Activated T-cell treated with anti-CD3 and anti-CD28 coated beads, Interleukin-2, amount 50 U/mL, for 72 hours (primary cell): ENCODE measurements at places on chromosomes 7 and 10.

GRCh38 chr7:22781230-22781711 lies 41.4 kb downstream of the TOMM7 start:
- H3K36me3 ChIP-seq, result no peaks in the 10 kb centered on the region
- no peak overlapping the region for H3K27ac ChIP-seq
- no peak for DNase-seq
- peaks cover 12% of the 10 kb centered on the region for H3K27me3 ChIP-seq

DNA sequence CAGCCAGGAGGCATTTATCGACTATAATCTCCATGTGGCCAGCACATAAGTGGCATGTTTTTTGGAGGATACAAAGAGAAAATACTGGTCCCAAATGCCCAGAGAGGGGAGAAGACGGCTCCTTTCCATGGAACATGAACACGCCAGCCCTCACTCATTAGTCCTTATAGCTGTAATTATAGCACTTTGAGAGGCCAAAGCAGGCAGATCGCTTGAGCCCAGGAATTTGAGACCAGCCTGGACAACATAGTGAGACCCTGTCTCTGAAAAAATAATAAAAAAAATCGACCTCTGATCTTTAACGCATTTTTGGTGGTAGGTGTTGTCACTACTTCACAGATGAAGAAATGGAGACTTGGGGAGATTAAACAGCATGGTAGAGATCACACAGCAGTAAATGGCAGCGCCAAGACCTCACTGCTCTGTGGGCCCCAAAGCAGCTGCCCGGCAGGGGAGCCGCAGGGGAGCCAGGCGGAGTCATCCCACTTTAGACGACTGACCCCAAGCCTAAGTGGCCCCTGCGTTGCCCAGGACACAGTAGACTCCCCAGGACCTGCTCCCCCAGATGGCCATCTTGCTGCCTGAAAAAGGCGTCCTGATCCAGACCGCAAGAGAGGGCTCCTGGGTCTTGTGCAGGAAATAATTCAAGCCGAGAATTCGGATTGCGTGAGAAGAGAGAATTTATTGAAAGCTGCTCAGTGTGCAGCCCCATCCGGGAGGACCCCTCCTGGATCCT lies 21.2 kb upstream of the PRKAG2 start:
- H3K36me3 ChIP-seq, result no peaks in the 10 kb centered on the region
- H3K27ac ChIP-seq, result no peak overlapping the region
- no peak for DNase-seq
- H3K4me1 ChIP-seq, result no peaks in the 10 kb centered on the region

DNA sequence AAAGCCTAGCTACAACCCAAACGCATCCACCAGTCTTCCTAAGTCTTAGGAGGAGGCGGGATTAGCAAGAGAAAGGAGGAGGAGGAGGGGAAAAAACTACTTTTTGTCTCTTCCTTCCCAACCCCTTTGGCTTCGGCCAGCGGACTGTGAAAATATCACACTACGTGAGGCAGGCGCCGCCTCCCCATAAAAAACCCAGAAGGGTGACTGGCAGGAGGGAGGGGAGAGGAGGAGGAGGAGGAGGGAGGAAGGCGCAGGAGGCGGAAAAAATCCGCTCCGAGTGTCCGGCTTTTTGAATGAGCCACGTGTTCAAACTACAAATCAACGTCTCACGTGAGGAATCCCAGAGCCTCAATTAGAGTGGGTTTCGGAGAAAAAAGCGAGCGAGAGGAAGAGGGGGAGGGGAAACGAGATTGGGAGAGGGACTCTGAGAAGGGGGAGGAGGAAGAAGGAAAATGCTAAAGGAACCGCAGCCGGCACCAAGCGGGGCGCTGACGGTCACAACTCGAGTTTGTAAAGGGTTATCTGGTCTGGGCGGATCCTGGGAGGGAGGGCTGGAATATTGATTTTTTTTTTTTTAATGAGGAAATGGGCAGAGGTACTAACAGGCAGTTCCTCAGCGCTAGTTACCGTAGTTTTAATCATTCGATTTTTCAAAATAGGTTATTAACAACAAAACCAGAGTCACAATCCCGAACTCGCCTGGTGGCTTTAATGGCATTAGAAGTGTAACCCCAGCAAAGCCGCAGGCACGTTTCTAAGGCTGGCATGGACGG lies at the start of gene IGF2BP3:
Gene IGF2BP3, minus strand, starts transcription at position 162 of the 776 bp plus-strand sequence. CDS start 381 bp downstream, outside the sequence.
- peaks cover 51% of the 10 kb centered on the region for H3K4me1 ChIP-seq
- peak within 1 kb of the TSS; percentile 98 for H3K4me3 ChIP-seq
- peaks cover 77% of the 10 kb centered on the region for H3K27me3 ChIP-seq

DNA sequence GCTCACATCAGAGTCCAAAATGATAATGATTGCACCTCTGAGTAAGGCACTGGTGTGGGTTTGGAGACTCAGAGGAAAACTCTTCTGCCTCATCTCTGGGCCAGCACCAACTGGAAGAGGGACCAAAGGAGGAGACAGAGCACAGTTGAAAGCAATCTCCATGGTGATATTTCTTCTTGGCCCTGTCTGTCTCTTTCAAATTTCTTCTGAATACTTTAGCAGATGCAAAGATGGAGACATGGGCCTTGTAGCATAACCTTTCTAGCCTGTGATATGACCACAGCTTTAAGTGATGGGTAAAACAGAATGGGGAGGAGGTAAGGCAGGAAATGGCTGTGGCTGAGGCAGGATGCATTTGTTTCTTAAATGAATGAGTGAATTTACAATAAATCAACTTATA lies 12.2 kb upstream of the GIMAP7 start:
- peak; percentile 43 for DNase-seq
- H3K36me3 ChIP-seq, result peaks cover 18% of the 10 kb centered on the region
- H3K27me3 ChIP-seq, result no peaks in the 10 kb centered on the region
- peaks cover 69% of the 10 kb centered on the region for H3K4me1 ChIP-seq

GRCh38 chr7:25562673-25563182 lies 334.4 kb upstream of the NPVF start:
- H3K27ac ChIP-seq, result no peak overlapping the region
- no peaks in the 10 kb centered on the region for H3K36me3 ChIP-seq
- no peaks in the 10 kb centered on the region for H3K27me3 ChIP-seq
- H3K4me3 ChIP-seq, result no peak overlapping the region
- no peak for DNase-seq
- H3K4me1 ChIP-seq, result peaks cover under 1% of the 10 kb centered on the region

DNA sequence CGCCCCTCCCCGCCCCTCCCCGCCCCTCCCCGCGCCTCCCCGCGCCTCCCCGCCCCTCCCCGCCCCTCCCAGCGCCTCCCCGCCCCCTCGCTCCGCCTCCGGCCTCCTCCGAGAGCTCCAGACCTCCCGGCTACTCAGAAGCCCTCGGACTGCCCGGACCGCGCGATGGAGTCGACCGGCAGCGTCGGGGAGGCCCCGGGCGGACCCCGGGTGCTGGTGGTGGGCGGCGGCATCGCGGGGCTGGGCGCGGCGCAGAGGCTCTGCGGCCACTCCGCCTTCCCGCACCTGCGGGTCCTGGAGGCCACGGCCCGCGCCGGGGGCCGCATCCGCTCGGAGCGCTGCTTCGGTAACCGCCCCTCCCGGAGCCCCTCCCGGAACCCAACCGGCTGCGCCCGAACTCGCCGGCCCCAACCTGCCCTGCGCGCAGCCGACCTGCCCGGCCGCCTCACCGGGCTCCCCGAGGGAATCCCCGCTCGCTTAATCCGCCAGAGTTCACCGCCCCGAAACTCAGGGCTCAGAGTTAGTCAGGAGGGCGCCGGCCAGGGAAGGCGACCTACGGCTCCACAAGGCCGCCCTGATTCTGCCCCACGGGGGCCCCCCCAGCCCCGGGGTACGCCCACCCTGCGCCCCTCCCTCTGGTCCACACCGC lies at the start of gene PAOX:
Gene PAOX, plus strand, starts transcription at position 111 of the 649 bp plus-strand sequence. Its CDS starts 55 bp downstream, at position 166.
- H3K36me3 ChIP-seq, result no peaks in the 10 kb centered on the region
- H3K4me1 ChIP-seq, result no peaks in the 10 kb centered on the region
- H3K27me3 ChIP-seq, result no peaks in the 10 kb centered on the region
- H3K4me3 ChIP-seq, result peak within 1 kb of the TSS; percentile 81
- DNase-seq, result peak; percentile 77
- no peak within 1 kb of the TSS for H3K27ac ChIP-seq

DNA sequence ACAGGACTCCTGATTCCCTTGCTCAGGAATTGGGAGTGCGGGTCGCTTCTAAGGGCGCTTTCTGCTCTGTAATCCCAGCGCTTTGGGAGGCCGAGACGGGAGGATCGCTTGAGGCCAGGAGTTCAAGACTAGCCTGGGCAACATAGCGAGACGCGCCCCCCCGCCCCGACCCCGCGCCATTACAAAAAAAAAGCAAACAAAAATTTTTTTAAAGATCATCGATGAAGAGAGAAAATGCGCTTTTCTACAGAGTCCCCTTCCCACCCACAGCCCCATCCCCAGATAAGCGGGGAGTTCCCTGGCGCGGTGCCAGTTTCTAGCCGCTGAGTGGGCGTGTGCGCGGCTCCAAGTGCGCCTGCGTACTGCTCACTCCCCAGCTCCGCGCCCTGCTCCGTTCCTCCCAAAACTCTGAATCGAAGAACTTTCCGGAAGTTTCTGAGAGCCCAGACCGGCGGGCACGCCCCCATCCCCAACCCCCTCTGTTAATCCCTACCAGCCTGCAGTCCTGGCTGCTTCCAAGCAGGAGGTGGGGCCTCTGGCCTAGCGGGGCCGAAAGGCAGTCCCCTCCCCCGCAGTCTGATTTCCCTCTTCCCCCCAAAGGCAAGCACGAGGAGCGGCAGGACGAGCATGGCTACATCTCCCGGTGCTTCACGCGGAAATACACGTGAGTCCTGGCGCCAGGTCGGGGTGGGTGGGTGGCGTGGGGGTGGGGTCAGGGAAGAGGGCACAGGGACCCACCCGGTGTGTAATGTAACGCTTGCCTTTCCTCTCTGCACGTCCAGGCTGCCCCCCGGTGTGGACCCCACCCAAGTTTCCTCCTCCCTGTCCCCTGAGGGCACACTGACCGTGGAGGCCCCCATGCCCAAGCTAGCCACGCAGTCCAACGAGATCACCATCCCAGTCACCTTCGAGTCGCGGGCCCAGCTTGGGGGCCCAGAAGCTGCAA lies 1.0 kb downstream of the HSPB1 start:
- peak overlapping the region; percentile 87 for H3K27ac ChIP-seq
- peaks cover 2% of the 10 kb centered on the region for H3K36me3 ChIP-seq
- peaks cover 23% of the 10 kb centered on the region for H3K4me1 ChIP-seq
- peaks cover 6% of the 10 kb centered on the region for H3K27me3 ChIP-seq
- peak overlapping the region; percentile 90 for H3K4me3 ChIP-seq
- peak; percentile 76 for DNase-seq

DNA sequence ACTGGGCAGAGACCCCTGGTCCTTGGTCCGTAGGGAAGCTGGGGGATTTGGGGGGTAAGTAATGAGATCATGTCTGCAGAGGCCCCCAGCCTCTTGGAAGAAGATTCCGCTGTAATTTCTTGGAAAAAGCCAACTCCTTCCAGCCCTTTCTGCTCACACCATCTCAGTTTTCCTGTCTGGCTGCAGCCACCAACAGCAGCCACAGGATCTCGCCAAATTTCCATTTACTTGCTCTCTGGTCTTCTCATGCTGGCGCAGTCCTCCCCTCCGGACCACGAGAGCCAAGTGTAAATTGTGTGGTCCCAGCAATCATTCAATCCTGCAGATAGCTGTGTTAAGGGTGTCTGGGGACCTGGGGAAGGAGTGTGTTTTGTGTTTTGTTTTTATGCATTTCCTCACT lies 49.6 kb downstream of the ASB13 start:
- no peaks in the 10 kb centered on the region for H3K27me3 ChIP-seq
- no peaks in the 10 kb centered on the region for H3K4me1 ChIP-seq
- no peaks in the 10 kb centered on the region for H3K36me3 ChIP-seq
- no peak overlapping the region for H3K27ac ChIP-seq

- no peaks in the 10 kb centered on the region for H3K27me3 ChIP-seq
- H3K27ac ChIP-seq, result no peak overlapping the region
- no peaks in the 10 kb centered on the region for H3K4me1 ChIP-seq
- H3K36me3 ChIP-seq, result no peaks in the 10 kb centered on the region
- no peak overlapping the region for H3K4me3 ChIP-seq
These were observed 33.5 kb downstream of the WDR86 start for GRCh38 chr7:151376218-151376902.

DNA sequence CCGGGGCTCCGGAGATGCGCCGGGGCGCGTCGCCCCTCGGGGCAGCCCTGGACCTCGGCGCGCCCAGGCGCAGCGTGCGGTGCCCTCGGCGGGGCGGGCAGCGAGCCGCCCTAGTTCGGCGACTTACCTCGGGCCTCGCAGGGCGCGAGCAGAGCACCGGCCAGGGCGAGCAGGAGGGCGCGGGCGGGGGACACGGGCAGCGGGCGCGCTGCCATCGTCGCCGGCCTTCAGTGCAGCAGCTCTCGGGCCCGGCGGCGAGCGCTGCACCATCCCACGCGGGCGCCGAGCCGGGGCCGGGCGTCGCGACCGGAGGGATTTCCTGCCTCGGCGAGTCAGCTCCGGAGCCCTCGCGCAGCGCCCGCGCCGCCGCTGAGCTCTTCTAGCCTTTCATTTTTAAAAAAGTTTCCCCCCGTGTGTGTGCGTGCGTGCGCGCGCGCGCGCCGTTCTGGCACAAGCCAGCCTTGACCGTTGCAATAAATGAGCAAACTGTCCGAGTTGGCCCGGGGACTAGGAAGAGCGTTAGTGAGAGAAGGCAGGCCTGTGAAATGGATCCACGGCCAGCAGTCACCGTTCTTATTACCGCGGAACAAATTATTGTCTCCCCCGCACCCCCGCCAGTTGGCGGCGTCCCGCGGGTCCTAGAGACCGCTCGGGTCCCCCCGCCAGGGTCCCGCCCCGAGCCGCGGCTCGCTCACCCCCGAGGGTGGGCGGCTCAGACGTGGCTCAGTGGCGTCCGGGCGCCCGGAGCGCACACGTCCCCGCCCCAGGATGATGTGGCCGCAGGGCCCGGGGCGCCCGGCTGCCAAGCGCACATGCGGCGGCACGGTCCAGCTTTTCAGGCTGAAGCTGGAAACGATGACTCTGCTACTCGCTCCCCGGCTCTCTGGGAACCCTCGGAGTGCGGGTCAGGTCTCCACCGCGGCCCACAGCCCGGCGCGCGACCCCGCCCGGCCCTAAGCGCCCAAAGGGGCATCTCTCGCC lies at the start of gene ADAM12:
Gene ADAM12, minus strand, starts transcription at position 547 of the 981 bp plus-strand sequence. Its CDS starts 332 bp downstream, at position 215.
- H3K4me3 ChIP-seq, result peak within 1 kb of the TSS; percentile 81
- H3K27ac ChIP-seq, result no peak within 1 kb of the TSS
- peaks cover 4% of the 10 kb centered on the region for H3K36me3 ChIP-seq
- peaks cover 40% of the 10 kb centered on the region for H3K27me3 ChIP-seq

DNA sequence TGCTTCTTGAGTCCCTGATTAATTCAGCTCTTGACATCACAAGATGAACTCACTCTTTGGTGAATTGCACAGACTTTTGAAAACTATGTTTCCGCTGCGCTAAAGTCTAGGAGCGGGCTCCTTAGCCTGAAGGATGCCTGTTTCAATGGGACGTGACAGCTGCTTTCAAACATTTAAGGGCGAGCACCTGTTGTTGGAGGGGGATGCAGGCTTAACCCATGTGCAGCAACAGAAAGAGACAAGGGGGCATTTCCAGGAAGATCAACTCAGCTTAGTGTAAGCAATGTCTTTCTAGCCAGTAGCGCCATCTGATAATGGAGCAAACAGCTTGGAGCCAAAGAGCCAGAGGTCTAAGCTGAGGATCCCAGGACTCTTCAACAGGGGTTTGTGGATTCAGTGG lies 8.4 kb upstream of the PFKFB3 start:
- H3K36me3 ChIP-seq, result no peaks in the 10 kb centered on the region
- no peak overlapping the region for H3K4me3 ChIP-seq
- DNase-seq, result no peak
- H3K27ac ChIP-seq, result no peak overlapping the region
- H3K27me3 ChIP-seq, result no peaks in the 10 kb centered on the region

GRCh38 chr10:121684276-121684675 lies 86.0 kb upstream of the FGFR2 start:
- no peak for DNase-seq
- H3K36me3 ChIP-seq, result no peaks in the 10 kb centered on the region
- peaks cover 19% of the 10 kb centered on the region for H3K27me3 ChIP-seq
- H3K4me1 ChIP-seq, result no peaks in the 10 kb centered on the region
